ENCODE measurements at places on chromosomes 16 and 17.
A peak's percentile ranks its signal among the peaks of the same experiment; 100 is the strongest.

GRCh38 chr17:68584581-68585303, 16.4 kb downstream of the FAM20A start:
- DNase-seq, result no peak

DNA sequence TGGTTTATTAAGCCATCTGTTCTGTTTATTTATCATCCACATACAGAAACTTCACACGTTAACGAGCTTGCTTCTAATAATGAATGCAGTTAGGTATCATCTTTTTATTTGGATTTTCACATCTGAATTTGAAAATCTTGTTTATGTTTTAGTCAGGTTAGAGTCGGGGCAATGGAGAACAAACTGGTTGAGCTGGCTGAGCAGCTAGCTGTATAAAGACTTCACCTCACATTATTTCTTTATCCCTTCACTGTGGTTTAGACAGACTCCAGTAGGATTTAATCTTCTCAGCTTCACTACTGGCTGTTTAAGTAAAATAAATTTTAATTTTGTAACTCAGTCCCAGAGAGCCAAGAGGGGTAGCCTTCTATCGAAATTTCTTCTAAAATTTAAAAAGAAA, 415.9 kb downstream of the RBFOX1 start:
- no peak for DNase-seq

GRCh38 chr17:82560802-82561428, 41.4 kb downstream of the FOXK2 start:
- DNase-seq, result no peak

GRCh38 chr16:3751878-3752277, 34.6 kb upstream of the TRAP1 start:
- no peak for DNase-seq

GRCh38 chr17:82031303-82031884, at the start of gene RAC3:
Gene RAC3 (plus strand): TSS chr17:82031678. CDS start chr17:82031762, 84 bp downstream.
- DNase-seq, result peak; percentile 49

DNA sequence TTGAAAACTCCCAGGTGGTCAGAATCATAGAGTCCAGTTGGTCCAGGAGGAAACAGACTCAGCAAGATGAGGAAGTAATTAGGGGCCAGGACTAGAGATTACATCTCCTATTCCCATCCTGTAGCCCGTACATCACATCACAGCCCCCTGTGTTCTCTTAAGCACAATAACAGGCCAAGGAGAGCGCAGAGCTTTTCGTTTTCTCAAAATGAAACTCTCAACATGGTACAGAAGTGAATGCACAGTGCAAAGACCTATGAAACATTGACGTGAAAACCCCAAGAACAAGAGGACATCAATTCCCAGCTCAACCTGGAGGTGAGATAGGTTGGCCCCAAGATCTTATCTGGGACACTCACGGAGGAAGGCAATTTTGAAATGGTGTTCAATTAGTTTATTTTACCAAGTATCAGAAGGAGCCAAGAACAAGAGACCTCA, 9.0 kb downstream of the PIK3R5 start:
- DNase-seq, result no peak

DNA sequence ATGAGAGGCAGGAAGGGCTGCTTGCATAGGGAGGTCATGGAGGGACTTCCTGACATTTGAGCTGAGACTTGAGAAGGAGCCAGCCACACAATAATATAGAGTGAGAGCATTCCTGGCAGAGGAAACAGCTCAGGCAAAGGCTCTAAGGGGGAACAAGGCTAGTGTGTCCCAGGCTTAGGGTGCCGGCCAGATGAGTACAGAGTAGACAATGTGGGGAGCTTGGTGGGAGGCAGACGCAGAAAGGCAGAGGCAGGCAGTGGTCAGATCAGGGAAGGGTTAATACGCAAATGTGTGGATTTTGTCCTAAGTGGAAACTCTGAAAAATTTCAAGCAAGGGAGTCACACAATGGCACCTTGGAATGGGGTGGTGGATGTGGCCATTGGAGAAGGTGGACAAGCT, 31.3 kb downstream of the CD300LB start:
- DNase-seq, result no peak

GRCh38 chr16:31025339-31025738, 8.0 kb upstream of the STX4 start:
- DNase-seq, result no peak

DNA sequence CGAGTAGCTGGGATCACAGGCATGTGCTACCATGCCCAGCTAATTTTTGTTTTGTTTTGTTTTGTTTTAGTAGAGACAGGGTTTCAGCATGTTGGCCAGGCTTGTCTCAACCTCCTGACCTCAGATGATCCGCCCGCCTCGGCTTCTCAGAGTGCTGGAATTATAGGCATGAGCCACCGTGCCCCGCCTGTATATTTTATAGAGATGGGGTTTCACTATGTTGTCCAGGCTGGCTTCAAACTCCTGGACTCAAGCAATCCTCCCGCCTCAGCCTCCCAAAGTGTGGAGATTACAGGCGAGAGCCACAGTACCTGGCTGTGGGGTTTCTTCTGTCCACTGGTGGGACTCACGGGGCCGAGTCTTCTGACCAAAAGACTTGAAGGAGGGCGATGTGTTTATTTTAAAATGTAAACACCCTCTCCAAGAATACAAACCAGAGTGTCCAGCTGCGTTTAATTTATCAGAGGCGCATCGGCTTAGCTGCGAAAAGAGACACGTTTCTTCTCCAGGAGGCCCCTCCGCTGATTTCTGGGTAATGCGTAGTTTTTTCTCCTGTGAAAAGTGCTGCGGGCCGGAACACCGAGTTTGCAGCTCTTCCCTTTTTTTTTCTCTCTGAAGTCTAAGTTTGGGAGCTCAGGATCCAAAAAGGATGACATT, 86.9 kb upstream of the CIBAR2 start:
- no peak for DNase-seq

DNA sequence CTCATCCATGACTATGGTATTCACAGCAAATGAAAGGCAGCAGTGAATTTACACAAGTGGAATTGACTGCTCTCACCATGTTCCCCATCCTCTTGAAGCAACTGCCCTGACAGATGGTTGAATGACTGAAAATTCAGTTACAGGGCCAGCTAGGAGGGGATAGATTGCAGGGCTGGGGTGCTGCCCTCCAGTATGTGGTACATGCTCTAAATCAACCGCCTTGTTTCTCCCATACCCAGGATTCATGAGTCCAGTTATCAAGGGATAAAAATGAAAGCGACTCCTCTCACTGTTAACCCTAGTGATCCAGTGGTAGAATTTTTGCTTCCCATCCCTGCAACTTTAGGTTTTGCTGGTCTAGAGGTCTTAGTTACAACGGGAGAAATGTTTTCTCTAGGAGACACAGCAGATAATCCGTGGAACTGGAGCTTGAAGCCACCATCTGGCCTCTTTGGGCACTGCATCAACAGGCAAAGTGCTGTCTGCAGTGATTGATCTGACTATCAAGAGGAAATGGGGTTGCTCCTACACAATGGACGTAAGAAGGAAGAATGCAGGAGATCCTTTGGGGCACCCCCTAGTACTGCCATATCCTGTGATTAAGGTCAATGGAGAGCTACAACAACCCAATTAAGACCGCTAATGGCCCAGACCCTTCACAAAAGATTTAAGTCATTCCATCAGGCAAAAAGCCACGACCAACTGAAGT, 32.0 kb downstream of the SCPEP1 start:
- DNase-seq, result peak; percentile 93

- no peak for DNase-seq
Measured at GRCh38 chr17:1755252-1755826, 6.5 kb upstream of the SERPINF1 start.

DNA sequence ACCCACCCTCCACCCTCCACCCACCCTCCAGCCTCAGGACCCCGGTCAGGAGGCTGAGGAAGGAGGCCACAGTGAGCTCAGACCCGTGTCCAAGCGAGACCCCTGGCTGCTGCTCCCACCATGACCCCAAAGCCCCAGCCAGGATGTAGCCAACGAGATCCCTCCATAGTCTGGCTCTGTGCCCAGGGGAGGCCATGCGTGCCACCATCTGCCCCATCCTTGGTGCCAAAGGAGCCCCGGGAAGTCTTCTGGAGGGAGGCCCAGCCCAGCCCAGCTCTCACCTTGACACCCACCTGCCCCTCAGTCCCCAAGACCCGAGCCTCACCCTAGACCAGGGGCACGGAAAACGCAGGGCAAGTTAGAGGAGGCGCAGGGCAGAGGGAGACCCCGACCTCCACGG, 34.2 kb downstream of the PIEZO1 start:
- DNase-seq, result no peak

DNA sequence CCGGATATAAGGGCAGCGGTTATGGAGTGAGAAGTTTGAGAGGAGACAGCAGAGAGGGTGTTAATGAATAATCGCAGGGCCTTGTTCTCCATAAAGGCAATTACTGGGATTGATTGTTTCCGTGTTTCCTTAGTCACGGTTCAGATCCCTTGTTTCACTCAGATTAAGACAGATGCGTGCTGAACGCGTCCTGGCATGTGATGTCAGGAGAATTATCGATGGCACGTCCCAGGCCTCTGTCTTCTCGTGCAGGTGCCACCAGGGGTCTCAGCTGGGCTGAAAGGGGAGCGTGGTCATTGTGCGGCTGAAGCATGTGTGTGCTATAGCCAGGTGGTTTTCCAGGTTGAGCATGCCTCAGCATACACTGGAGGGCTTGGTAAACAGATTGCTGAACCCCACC, 142.4 kb upstream of the NOL11 start:
- peak; percentile 51 for DNase-seq

GRCh38 chr17:55845385-55845784, 94.5 kb downstream of the PCTP start:
- DNase-seq, result peak; percentile 51

DNA sequence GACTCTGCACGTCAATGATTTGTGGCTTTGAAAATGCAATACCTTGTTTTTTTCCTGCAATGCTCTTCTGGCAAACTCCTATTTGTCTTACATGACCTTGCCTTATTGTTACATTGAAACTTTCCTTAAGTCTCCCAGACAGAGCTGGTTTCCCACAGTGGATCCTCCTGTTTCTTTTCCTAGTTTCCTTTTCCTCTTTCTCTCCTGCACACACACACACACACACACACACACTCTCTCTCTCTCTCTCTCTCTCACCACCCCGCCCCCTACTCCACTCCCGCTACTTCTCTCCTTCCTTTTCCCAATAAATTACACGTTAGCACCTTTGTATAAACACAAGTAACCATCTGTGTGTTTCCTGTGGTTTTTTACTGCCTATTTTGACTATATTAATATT, 2.3 kb downstream of the ORC6 start:
- DNase-seq, result no peak

DNA sequence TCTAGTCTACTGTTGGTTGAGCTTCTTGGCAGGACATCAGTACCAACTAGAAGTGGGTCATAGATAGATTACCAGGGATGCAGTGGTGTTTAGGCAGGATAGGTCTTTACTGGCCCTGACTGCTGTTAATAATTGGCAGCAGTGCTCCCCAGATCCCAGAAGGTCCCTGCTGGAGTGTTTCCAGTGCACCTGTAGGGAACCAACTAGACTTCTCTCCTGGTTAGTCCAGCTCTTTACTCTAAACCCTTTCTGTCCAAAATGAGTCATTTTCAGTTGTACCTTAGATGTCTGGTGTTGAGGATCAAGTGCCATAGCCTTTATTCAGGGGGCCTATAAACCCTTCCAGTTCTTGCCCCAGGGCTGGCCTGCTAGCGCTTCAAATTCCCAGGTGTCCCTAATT, 8.7 kb downstream of the POLR2C start:
- DNase-seq, result no peak

- DNase-seq, result peak; percentile 80
Measured at GRCh38 chr17:31593806-31594205, 202.3 kb downstream of the RAB11FIP4 start.

GRCh38 chr16:79412783-79413225, 187.7 kb downstream of the MAF start:
- no peak for DNase-seq

GRCh38 chr17:77475016-77475976, 334.5 kb downstream of the SEC14L1 start:
- no peak for DNase-seq

GRCh38 chr16:82655072-82655714, 28.4 kb downstream of the CDH13 start:
- DNase-seq, result no peak

DNA sequence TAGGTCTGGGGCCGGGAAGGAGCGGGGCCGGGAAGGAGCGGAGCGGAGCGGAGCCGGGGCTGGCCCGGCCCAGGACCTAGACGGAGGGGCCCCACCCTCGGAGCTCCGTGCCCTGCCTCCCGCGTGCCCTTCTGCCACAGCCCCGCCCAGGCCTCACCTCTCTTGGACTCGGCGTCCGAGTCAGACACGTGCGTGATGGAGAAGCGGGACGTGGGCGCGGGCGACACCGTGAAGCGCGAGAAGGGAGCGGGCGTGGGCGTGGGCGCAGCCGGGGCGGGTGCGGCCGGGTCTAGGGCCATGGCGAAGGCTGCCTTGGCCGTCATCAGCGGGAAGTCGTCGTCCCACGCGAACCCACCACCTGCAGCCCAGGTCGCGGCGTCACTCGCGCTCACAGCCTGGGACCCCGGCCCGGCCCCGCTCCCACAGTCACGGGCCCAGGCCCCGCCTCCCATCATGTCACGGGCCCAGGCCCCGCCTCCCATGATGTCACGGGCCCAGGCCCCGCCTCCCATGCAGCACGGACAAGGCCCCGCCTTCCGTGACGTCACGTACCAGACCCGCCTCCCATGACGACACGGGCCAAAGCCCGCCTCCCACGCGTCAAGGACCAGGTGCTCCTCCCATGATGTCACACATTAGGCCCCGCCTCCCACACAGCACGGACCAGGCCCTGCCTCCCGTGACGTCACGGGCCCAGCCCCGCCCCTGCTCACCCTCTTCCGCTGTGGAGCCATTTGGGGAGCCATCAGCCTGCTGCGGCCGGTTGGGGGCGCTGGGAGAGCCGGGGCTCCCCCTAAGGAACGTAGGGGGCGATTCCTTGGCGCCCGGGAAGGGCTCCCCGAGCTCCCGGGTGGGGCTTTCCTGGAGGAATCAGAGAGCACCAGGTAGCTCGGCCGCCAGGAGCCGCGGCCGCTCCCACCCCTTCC, 45.8 kb upstream of the PVALEF start:
- DNase-seq, result peak; percentile 33

GRCh38 chr17:58267347-58268324, 13.1 kb downstream of the MPO start:
- no peak for DNase-seq

- peak; percentile 98 for DNase-seq
Measured at GRCh38 chr17:62778990-62779681, 29.0 kb downstream of the MARCHF10 start.

DNA sequence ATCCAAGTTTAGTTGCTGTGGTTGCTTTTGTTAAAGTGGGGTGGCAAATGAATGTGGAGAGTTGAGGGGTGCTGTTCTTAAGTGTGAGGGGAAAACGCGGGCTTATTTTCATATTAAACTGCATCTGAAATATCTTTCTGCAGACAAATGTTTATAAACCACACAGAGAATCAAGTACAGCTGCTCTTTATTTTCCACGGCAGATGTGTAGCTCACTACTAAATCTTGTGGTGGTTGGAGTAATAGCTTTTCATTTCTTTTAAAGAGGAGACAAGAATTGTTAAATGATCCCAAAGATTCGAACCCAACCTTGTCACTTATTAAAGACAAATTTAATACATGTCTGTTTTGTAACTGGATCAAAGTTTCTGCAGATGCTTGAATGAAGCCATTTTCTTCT, 2.1 kb downstream of the CLTC start:
- DNase-seq, result no peak

GRCh38 chr16:22642416-22643088, 131.9 kb downstream of the NPIPB5 start:
- DNase-seq, result no peak

GRCh38 chr16:81863630-81864352, 84.7 kb downstream of the PLCG2 start:
- no peak for DNase-seq

GRCh38 chr17:80618304-80618703, 73.7 kb downstream of the RPTOR start:
- DNase-seq, result no peak

- no peak for DNase-seq
Measured at GRCh38 chr16:4746215-4746614, 11.9 kb downstream of the DNAAF8 start.

Measured in NCI-H524 (cell line).